Left ventricle myocardium inferior (tissue), 1 donor: ENCODE measurements at places on chromosomes 7 and 10.

DNA sequence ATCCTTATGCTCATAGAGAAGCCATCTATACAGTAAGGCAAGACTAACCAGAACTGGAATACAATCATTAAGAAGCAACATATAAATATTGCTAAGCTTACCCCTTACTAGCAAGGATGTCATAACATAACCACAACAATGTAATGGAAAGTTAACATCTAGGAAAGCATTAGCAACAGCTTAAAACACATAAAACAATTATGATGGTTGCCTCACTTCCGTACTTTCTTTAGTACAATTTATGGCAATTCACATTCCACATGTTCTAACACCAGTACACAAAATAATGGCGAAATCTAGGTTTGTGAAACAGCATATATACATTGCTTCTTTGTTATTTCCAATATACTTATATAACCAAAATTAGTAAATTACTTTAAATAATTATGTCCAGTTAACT, 195.0 kb downstream of the AHR start:
- no peak for DNase-seq

- DNase-seq, result no peak
Observed at GRCh38 chr7:136370137-136370536, 393.0 kb upstream of the MTPN start.

DNA sequence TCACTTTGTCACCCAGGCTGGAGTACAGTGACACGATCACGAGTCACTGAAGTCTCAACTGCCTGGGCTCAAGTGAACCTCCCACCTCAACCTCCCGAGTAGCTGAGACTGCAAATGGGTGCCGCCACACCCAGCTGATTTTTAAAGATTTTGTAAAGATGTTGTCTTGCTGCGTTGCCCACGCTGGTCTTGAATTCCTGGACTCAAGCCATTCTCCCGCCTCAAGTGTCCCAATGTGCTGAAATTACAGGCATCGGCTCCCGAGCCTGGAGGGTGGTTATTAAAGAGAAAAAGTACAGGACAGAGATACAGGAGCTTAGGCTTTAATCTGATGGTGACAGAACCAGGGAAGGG, 55.1 kb downstream of the KCTD7 start:
- DNase-seq, result no peak

GRCh38 chr7:31500656-31501055, 13.2 kb upstream of the ITPRID1 start:
- no peak for DNase-seq

DNA sequence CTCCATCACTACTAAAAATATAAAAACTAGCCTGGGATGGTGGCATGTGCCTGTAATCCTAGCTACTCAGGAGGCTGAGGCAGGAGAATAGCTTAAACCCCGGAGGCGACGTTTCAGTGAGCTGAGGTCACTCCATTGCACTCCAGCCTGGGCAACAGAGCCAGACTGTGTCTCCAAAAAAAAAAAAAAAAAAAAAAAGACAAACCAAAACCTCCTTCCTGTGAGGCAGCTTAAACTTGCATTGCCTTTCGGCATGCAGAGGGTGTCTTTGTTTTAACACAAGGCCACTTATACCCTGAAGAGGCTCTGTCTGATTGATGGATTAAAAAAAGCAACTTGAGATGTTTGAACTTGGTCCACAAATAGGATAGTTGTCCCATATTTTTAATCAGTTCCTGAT, 128.4 kb upstream of the RSU1 start:
- no peak for DNase-seq

- no peak for DNase-seq
Observed at GRCh38 chr10:34474009-34474376, 341.1 kb downstream of the PARD3 start.

GRCh38 chr10:92923416-92923815, 75.1 kb downstream of the EXOC6 start:
- DNase-seq, result no peak

DNA sequence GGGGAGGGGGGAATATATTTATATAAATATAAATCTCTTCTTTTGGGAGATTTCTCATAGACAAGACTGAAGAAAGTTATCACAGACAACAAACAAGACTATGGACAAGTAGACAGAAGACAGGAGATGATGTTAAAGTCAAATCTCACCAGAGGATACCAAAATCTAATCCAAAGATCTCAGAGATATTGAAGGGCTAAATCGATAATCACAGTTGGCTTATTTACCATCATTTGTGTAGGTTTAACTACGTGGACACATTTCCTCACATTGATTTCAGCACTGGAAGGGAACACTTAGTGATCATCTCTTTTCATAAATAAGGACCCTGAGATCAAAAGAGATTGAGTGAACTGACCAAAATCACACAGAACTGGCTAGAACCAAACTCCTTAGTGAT, 2.7 kb upstream of the INPP5F start:
- no peak for DNase-seq

- DNase-seq, result no peak
Observed at GRCh38 chr7:115068220-115068619, 146.3 kb downstream of the MDFIC start.

DNA sequence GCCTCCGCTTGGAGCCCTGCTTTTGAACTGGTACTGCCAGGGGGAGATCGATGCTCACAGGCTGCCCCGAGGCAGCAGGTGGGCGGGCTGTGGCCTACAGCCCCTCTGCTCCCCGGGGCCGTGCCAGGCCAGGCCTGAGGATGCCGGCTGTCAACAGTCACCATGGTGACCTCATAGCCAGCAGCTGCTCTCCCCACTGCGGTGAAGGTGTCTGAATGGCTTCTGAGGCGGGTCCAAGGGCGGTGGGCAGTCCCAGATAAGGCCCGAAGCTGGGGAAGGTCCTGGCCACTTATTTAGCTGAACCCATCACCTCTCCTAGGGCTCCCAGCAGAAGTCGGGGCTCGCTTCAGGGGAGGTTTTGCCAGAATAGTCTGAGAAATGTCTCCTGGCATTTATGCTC, 179.3 kb downstream of the ARHGAP12 start:
- no peak for DNase-seq

- DNase-seq, result no peak
Observed at GRCh38 chr10:17921378-17921777, 30.3 kb upstream of the SLC39A12 start.

- DNase-seq, result no peak
Observed at GRCh38 chr7:26792576-26792975, 71.8 kb downstream of the SKAP2 start.

- DNase-seq, result no peak
Observed at GRCh38 chr7:38833329-38833728, 75.7 kb downstream of the VPS41 start.

- peak; percentile 82 for DNase-seq
Observed at GRCh38 chr7:101947899-101948298, 130.5 kb downstream of the CUX1 start.

- DNase-seq, result no peak
Observed at GRCh38 chr10:111137587-111137986, 60.8 kb downstream of the ADRA2A start.

GRCh38 chr7:138137423-138138171, 61.3 kb downstream of the AKR1D1 start:
- no peak for DNase-seq

DNA sequence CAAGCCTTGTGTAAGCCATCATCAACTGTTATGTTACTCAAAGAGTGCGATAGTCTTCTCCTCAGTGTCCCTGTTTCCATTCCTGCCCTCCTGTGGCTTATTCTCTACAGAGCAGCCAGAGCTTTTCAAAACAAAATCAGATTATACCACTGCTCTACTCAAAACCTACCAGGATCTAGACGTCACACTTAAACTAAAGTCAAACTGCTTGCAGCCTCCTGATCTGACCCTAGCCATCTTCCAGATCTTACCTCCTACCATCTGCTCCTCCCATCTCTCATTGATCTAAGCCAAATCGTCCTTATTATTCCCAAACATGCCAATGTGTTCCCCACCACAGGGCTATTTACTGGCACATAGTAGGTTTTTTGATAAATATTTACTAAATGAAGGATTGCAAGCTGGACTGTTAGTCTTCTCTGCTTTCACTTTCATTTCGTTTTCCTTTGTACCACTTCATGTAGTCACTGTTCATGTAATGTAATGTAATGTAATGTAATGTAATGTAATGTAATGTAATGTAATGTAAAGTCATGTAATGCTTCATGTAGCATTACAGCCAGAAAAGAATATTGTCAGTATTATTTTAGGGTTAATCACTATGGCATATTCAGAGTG, 116.1 kb downstream of the GPR37 start:
- DNase-seq, result no peak

DNA sequence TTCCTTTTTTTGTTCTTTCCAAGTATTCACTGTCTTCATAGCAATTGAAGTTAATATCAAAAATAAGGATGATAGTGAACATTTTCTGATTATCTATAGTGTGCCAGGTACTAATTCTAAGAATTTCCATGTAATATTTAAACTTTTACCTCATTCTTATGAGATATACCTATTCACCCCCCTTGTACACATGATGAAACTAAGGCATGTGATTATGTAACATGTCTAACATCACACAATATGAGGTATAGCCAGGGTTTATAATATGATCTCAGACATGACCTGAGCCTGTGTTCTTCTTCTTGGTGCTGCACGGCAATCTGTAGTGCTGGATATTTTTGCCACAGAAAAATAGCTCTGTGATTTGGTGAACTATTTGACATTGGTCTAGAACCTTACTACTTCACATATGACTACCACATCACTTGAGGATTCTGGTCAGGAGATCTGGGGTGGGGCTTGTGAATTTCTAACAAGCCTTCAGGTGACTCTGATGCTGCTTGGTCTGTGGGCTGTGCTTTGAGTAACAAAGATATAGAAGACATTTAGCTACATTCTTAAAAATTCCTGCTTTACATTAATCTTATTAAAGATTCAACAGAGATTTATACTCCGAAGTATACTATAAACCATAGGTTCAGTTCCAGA, 79.1 kb downstream of the TRIM24 start:
- DNase-seq, result no peak

GRCh38 chr10:7577176-7577575, 89.6 kb downstream of the ITIH5 start:
- no peak for DNase-seq

- no peak for DNase-seq
Observed at GRCh38 chr10:12250181-12250580, 54.2 kb downstream of the CDC123 start.
